ENCODE measurements at places on chromosomes 2 and 18. TPM values are rescaled to one million over a fixed set of nuclear protein-coding genes. Genes with fewer than 3 reads are reported as not detected.

Gene HOXD13
- not detected for total RNA-seq

Gene SCN7A
- 0.51 TPM for total RNA-seq

Gene CD8B
- not detected for total RNA-seq

Gene SOS1
- 6.4 TPM for total RNA-seq

Gene SIX2
- 15.2 TPM for total RNA-seq

Gene NR4A2
- total RNA-seq: 0.25 TPM

Gene KCNG2
- not detected for total RNA-seq

Measured in mesangial cell (primary cell).